ENCODE measurements at places on chromosomes 4 and X.
A peak's percentile ranks its signal among the peaks of the same experiment; 100 is the strongest.

DNA sequence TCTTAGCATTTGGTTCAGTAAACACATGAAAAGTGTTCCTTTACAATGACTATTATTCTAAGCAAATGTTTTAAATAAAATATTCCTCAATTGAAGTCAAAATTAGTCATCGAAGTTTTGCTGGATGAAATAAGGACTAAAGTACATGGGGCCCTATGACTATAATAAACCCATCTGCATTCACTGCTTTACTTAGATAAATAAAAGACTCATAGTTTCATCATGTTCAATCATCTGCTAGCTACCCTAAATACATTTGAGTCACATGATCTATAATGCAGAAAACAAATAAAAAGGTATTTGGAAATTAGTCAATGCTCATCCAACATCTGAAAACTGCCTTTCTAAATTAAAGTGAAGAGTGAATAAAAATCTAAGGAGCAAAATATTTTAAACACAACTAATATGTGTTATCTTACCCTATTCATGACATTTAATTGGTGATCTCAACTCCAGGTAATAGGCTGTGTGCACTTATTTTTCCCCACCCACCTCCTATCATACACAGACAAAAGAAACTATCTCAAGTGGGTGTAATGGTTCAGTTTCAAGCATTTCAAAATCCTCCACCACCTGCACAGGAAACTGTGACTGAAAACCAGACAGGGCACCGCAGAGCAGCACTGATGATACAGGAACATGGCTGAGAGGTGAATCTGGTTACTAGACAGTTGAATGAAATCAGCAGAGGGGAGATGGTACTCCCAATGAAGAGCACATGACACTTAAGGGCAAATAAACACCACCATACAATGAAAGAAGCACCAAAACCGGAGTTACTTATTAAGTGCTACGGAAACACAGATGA is 78.6 kb downstream of the CAMK2D start:
- DNase-seq: peak; percentile 86

DNA sequence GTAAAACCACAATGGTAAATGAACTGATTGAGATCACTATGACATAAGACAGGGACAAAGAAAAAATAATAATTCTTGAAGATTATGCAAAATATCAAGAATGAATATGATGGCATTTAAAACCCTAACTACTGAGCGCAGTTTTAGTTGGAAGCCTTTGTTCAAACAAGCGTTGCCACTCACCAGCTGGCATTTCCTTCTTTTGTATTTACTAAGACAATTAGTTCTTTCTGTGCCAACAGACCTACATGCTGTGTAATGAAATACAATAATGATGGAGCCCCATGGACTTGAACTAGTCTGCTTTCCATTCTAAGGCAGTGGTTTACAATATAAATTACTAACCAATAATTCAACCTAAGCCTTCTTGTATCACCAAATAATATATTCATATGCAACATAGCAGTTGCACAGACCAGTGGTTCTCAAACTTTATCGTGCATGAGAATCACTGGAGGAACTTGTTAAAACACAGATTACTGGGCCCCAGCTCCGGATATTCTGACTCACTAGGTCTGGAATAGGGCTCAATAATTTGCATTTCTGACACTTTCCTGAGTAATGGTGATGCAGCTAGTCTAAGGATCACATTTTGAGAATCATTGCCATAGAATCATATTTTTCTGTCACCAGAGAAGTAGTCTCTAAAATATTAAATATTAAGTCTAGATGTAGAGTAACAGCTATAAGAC is 196.4 kb upstream of the MAGEB18 start:
- no peak for DNase-seq

GRCh38 chr4:121237069-121237399 is 72.9 kb upstream of the TNIP3 start:
- DNase-seq: no peak

DNA sequence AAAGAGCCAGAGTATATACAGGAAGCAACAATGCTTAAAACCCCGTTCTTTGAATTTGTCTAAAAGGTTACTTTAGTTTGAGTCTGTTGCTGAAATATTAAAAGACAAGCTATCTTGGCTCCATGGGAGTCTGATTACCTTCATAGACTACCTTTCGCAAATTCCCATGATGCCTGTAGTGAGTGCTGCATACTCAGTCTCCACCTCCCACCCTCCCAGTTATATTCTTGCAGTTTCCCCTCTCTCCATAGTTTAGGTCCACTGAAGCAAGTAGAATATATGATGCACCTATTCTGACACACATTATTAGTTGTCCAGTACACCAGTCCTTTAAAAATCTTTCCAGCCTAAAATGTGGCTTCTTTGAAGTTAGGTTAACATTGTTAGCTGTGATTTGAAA is 2.4 kb downstream of the CNKSR2 start:
- DNase-seq: no peak

- no peak for DNase-seq
Observed at GRCh38 chr4:41133454-41134018, 80.8 kb downstream of the APBB2 start.

DNA sequence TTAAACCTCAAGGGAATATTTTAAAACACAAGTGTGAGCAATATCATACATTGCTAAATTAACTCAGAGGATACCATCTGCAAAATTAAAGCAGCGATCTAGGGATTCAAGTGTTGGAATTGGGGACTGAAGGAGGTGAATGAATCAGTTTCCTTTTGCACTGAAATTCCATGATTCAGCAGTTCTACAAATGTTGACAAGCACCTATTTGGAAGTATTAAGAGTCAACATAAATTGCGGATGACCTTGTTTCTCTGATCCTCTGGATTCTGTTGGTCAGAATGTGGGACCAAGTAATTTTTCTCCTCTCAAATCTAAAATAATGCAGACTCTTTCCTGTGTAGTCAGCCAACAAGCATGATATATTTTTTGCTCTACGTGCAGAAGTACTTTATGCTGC is 78.8 kb downstream of the LDB2 start:
- no peak for DNase-seq

Measured in stimulated activated CD4-positive, alpha-beta T cell treated with anti-CD3 and anti-CD28 coated beads, Interleukin-4, amount 100 ng/mL, for 24 hours (primary cell).